ENCODE measurements at places on chromosomes 3 and 15.

DNA sequence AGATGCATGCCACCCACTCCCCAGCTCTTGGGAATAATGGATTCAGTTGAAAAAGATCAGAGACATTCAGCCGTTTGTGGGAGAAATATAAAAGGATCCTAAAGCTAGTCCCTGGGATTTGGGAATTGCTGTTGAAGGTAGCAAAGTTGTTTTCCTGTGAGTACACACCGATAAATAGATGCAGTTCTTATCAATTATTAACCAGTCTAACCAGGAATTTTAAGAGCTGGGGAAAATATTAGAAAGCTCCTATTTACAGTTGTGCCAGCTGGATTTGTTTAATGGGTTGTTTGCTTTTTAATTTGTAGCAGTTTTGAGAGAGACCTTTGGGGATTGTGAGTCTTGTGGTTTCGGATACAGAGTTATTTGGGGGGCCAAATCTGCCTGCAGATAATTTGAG is 44.2 kb upstream of the SKOR1 start:
- no peak for DNase-seq

GRCh38 chr3:77038468-77038929 is 1.4 kb upstream of the ROBO2 start:
- DNase-seq = no peak

- no peak for DNase-seq
Observed at GRCh38 chr15:42286445-42287029, 13.3 kb upstream of the TMEM87A start.

DNA sequence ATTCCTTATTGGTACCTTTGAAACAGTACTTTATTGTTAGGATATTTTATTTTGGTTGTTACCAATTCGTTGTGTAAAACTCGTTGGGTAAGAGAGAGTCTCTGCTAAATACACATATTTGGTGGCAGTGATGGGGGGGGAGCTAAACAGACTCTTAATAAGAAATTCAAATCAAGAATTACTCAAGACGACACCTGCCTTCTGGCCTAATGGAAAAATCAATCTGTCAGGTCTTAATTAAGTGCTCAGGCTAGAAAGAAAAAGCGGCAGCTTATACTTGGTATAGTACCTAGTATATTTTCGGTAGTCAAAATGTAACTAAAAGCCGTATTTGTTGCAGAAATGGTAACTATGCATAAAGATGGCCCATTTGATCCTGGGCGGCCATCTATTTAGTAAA is 18.2 kb downstream of the FOXP1 start:
- DNase-seq = no peak

GRCh38 chr3:188537606-188538005 is 383.6 kb downstream of the LPP start:
- DNase-seq = no peak
